ENCODE measurements at places on chromosomes 5 and 9. TPM values are rescaled to one million over a fixed set of nuclear protein-coding genes. Genes with fewer than 3 reads are reported as not detected.

Gene ADCY2
- not detected for total RNA-seq

Gene LCN2
- not detected for total RNA-seq

Gene CDKN2A
- 54.6 TPM for total RNA-seq

Gene MOB3B
- 0.47 TPM for total RNA-seq

Gene ALDOB
- not detected for total RNA-seq

Gene GMCL2
- total RNA-seq, result not detected

Gene OSMR
- 22.8 TPM for total RNA-seq

Gene CTSV
- 0.19 TPM for total RNA-seq

Gene BTNL8
- total RNA-seq, result not detected

Gene PCDHGB5
- 27.2 TPM for total RNA-seq

Gene WDR31
- 0.99 TPM for total RNA-seq

Data from glomerular endothelial cell (primary cell).